Esophagus muscularis mucosa (tissue), 4 donors: ENCODE measurements at places on chromosomes 2 and 18. TPM values are rescaled to one million over a fixed set of nuclear protein-coding genes. Genes with fewer than 3 reads are reported as not detected.

DNA sequence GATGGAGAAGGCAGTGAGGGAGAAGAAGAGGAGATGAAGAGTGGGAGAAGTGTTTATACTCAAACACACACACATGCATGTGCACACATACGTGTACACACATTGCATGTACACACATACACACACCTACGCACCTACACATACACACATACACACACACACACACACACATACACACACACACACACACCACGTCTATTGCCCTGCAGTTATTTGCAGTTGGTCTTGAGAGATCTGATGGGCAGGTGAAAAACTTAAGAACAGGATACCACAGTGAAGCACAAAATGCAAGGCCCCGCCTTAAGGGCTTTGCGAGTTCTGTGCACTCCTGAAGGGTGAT lies 190.2 kb downstream of the MYCN start:
- DNase-seq: peak; percentile 79
- H3K4me1 ChIP-seq: no peaks in the 10 kb centered on the region
- no peak overlapping the region for H3K27ac ChIP-seq
- H3K27me3 ChIP-seq: peaks cover 3% of the 10 kb centered on the region
- no peak overlapping the region for H3K4me3 ChIP-seq
- H3K36me3 ChIP-seq: no peaks in the 10 kb centered on the region

DNA sequence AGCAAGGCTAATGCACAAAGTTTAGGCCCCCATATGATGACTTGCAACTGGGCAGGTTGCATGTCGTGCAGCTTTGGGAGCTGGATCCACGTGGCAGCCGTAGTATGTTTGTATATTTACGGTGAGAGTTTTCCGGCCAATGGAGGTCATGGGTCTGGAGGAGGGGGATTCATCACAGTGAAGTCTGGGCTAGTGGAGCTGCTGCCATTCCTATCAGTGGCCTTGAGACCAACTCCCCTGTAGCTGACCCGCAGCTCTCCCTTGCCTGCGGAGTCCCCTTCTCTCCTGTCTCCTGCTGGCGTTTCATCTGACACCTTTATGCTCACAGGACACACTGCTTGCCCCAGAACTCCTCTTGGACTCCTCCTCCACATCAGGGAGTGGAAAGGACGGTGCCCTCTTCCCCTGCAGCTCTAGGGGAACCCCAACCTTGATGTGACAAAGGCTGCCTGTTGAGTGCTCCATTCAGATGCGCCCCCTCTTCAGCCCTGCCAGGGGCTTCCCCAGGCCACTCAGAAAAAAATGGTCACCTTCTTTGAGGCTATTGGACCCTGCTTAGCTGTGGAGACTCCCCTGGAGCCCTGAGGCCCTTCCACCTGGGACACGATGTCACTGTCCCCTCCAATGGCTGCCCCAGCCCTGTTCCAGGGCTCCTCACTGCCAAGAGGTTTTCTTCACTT lies 121.7 kb downstream of the PXDN start:
- no peaks in the 10 kb centered on the region for H3K36me3 ChIP-seq
- DNase-seq: no peak
- no peaks in the 10 kb centered on the region for H3K27me3 ChIP-seq
- H3K4me1 ChIP-seq: peaks cover 11% of the 10 kb centered on the region

DNA sequence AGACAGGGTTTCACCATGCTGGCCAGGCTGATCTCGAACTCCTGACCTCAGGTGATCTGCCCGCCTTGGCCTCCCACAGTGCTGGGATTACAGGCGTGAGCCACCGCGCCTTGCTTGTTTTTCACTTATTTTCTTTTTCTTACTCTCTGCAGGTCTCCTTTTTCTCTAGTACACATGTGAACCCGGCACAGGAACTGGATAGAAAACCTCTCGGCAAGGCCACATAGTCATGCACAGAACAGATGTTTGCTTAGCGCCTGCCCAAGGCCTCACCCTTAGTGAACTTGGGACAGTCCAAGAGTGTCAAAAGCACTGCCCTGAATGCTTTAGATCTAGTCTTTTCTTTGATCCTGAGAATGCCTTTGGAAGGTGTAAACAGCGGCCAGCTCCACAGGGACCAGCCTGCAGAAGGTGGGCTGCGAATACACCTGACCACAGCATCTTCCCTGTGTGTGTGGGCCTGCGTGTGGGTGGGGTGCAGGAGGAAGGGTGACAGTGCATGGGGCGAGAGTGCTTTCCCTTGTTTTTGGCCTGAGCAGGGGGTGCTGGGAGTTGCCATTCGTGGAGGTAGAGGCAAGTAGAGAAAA lies 27.0 kb downstream of the IMPA2 start:
- no peak for DNase-seq
- no peaks in the 10 kb centered on the region for H3K27me3 ChIP-seq
- H3K4me3 ChIP-seq: no peak overlapping the region
- peaks cover 34% of the 10 kb centered on the region for H3K36me3 ChIP-seq

GRCh38 chr2:118634876-118635275 lies 212.6 kb downstream of the EN1 start:
- no peak for DNase-seq
- no peaks in the 10 kb centered on the region for H3K4me1 ChIP-seq
- H3K27ac ChIP-seq: no peak overlapping the region
- H3K27me3 ChIP-seq: no peaks in the 10 kb centered on the region
- no peaks in the 10 kb centered on the region for H3K36me3 ChIP-seq

Gene ATOH8
- 41.1 TPM for total RNA-seq

Gene CFC1
- total RNA-seq: not detected

- peak overlapping the region; percentile 28 for H3K27ac ChIP-seq
- no peaks in the 10 kb centered on the region for H3K36me3 ChIP-seq
- DNase-seq: no peak
- no peak overlapping the region for H3K4me3 ChIP-seq
- no peaks in the 10 kb centered on the region for H3K27me3 ChIP-seq
- H3K4me1 ChIP-seq: peaks cover 14% of the 10 kb centered on the region
These were observed 6.0 kb upstream of the ROCK1 start for GRCh38 chr18:21117409-21118131.

DNA sequence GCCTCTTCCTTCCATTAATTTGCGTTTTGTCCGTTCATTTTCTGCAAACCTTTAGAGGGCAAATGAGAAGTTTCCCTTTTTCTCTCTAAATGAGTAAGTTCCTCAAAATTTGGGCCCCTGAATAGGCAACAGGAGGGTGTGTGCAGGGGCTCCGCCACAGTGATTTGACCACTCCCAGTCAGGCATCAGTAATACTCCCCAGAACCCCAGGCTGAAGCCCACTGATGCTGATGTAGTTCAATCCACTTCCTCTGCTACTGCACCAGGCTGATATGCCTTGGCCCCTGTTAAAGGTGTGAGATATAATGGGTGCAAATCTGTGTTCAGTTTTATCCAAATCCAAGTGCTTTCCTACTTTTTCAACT lies 1150.0 kb downstream of the RPIA start:
- H3K4me1 ChIP-seq: no peaks in the 10 kb centered on the region
- no peaks in the 10 kb centered on the region for H3K27me3 ChIP-seq

DNA sequence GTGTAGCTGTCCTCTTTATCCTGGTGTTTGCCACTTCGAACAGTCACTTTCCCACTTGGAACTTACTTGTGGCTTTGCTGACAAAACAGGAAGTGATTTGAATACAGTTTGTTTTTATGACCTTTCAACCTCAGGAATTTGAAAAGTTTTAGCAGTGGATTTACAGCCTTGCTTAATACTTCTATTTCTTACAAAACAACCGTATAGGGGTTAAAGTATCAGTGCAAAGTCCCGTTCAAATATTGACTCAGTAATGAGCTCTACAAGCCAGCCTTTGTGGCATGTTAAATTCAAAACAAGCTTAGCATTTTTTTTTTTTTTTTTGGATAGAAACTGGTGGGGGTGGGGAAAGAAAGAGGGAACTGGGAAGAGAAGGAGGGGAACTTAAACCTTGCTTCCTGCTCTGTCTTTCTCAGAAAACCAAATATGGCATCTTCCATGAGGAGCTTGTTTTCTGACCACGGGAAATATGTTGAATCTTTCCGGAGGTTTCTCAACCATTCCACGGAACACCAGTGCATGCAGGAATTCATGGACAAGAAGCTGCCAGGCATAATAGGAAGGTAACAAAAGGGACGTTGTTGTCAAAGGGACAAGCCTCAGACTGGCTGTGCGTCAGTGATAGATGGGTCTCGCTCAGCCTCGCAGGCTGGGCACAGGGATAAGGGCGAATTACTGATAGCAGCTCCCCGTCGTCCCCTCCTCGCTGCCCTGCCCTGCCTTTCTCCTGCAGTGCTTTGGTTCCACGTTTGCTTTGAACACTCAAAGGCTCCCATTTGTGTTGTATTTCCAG lies at the start of gene HNMT:
TSS of gene HNMT (plus strand) at position 408 of the 793 bp plus-strand sequence. CDS start at position 427, 19 bp downstream.
- peaks cover 12% of the 10 kb centered on the region for H3K4me1 ChIP-seq
- no peaks in the 10 kb centered on the region for H3K36me3 ChIP-seq
- no peaks in the 10 kb centered on the region for H3K27me3 ChIP-seq
- peak within 1 kb of the TSS; percentile 79 for H3K27ac ChIP-seq
- H3K4me3 ChIP-seq: peak within 1 kb of the TSS; percentile 57
- DNase-seq: no peak

- H3K27me3 ChIP-seq: no peaks in the 10 kb centered on the region
- no peaks in the 10 kb centered on the region for H3K36me3 ChIP-seq
- H3K4me3 ChIP-seq: no peak overlapping the region
- no peak for DNase-seq
- H3K27ac ChIP-seq: no peak overlapping the region
- no peaks in the 10 kb centered on the region for H3K4me1 ChIP-seq
These were observed 434.0 kb upstream of the MEIS1 start for GRCh38 chr2:66000901-66001300.

GRCh38 chr18:8820396-8821082 lies 115.2 kb downstream of the MTCL1 start:
- no peaks in the 10 kb centered on the region for H3K27me3 ChIP-seq
- no peak overlapping the region for H3K27ac ChIP-seq
- H3K4me3 ChIP-seq: no peak overlapping the region
- DNase-seq: no peak

Gene ANKRD53
- total RNA-seq: under 0.01 TPM

Gene ZSWIM2
- total RNA-seq: not detected

Gene GRHL1
- total RNA-seq: 0.86 TPM

Gene LONRF2
- total RNA-seq: 41.1 TPM

Gene IL18R1
- total RNA-seq: 2.8 TPM

GRCh38 chr2:225494100-225494459 lies 94.6 kb downstream of the NYAP2 start:
- no peak for DNase-seq
- H3K27ac ChIP-seq: no peak overlapping the region
- H3K27me3 ChIP-seq: no peaks in the 10 kb centered on the region
- H3K4me3 ChIP-seq: no peak overlapping the region
- H3K36me3 ChIP-seq: no peaks in the 10 kb centered on the region
- no peaks in the 10 kb centered on the region for H3K4me1 ChIP-seq

Gene MBP
- 31.3 TPM for total RNA-seq

DNA sequence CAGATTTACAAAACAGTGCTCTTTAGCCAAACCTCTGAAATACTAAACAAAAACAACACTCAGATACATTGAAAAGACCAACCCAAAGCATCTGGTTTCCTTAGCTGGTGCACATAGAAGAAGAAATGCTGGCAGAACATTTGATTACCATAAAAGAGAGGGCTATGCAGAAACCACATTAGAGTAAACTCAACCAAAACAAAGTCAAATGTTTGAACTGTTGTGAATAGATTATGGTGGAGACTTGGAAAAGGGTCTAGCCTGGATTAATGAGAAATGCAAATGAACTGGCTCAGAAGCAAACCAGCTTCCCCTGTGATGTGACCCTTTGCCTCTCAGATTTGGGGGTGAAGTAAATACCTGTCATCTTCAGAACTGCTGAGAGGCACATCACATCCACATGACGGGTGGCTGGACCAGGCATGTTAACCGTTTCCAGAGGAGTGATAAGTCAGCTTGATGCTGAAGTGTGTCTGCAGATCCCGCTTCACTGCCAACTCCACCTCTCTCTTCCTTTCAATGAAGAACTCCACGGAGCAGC lies 153.0 kb downstream of the NRP2 start:
- H3K36me3 ChIP-seq: no peaks in the 10 kb centered on the region
- H3K4me1 ChIP-seq: peaks cover 3% of the 10 kb centered on the region
- no peak for DNase-seq
- peak overlapping the region; percentile 79 for H3K27ac ChIP-seq
- no peaks in the 10 kb centered on the region for H3K27me3 ChIP-seq

GRCh38 chr2:88613921-88614320 lies 13.3 kb downstream of the EIF2AK3 start:
- no peaks in the 10 kb centered on the region for H3K27me3 ChIP-seq
- no peaks in the 10 kb centered on the region for H3K36me3 ChIP-seq
- no peak overlapping the region for H3K27ac ChIP-seq
- no peak overlapping the region for H3K4me3 ChIP-seq

- no peak overlapping the region for H3K27ac ChIP-seq
- DNase-seq: no peak
- peaks cover 28% of the 10 kb centered on the region for H3K4me1 ChIP-seq
- no peaks in the 10 kb centered on the region for H3K36me3 ChIP-seq
- no peaks in the 10 kb centered on the region for H3K27me3 ChIP-seq
- H3K4me3 ChIP-seq: no peak overlapping the region
These were observed 72.1 kb upstream of the NOSTRIN start for GRCh38 chr2:168730344-168730743.

DNA sequence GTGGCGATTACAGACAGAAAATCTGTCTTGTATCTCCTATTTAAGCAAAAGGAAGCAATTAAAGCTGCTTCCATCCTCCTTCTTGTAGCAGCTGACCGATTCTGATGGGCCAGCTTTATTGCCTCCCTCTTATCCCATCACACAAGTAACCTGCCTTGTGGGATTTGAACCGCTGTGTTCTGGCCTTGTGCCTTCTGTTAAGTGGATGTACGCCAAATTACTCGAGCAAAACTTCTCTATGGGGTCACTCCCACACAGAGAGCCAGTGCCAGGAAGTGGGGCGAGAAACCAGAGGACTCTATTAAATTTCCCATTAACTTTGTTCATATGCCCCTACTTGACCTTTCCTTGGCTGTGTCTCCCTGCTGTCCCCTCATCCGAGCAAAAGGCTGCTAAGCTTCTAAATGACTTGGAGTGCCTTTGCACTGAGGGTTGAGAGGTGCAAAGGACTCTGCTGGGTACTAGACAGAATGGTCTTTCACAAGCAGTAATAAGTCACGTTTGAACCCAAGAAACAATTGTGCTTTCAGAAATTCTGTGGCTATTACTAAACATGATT lies 672.5 kb downstream of the MBD2 start:
- no peak for DNase-seq
- H3K36me3 ChIP-seq: no peaks in the 10 kb centered on the region
- no peak overlapping the region for H3K27ac ChIP-seq
- H3K4me1 ChIP-seq: no peaks in the 10 kb centered on the region
- no peak overlapping the region for H3K4me3 ChIP-seq

Gene TDRD15
- not detected for total RNA-seq
